Activated T-cell treated with anti-CD3 and anti-CD28 coated beads, Interleukin-2, amount 50 U/mL, for 24 hours (primary cell): ENCODE measurements at places on chromosomes 7 and 10.

DNA sequence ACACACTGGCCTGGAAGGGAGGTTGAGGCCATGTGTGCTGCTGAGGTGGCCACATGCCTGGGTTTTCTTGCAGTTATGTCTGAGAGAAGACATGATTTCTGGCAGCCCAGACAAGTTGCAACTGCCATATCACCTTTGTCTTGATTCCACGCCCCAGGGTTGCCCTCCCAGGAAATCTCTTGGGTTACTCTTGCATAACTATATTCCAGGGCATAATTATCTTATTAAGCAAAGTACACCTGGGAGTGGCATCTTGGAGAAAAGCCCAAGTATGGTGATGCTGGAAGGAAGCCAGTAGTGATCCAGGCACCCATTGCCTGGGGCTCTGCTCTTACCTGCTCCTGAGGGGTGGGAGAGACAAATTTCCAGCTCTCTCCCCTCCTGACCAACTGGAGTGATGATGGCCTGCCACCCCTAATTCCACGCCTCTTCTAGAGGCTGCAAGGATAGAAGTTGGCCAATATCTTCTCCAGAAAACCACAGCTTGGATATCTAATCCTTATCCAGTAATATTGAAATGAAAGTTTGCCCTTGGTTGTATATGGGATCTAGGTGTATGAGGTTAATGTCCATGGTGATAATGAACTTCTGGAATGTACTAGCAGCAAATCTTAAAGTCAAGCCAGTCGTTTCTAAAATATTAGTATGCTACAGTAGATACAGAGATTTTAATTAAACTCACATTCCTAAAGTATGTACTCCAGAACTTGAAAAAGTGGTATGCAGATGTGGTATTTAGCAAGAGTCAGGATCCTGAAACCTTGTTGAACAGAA is 5.0 kb downstream of the AKR1B10 start:
- no peak for DNase-seq

- DNase-seq = no peak
Measured at GRCh38 chr7:103373866-103374643, 26.6 kb downstream of the PSMC2 start.

DNA sequence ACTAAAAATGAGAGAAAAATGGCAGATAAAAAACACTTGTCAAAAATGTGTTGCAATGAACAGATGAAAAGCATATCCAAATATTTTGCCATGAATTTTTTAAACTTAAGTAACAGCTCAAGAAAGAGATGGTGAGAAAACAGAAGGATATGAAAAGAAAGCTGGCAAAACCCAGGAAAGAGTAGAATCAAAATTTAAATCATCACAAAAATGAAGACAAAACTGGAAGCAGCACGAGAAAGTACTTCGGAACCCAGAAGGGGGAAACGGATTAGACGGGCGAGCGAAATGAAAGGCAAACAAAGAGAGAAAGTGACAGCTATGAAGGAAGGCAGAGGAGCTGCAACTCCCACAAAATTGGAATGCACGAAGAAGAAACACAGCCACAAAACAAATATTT is 60.2 kb downstream of the KCNH2 start:
- no peak for DNase-seq

DNA sequence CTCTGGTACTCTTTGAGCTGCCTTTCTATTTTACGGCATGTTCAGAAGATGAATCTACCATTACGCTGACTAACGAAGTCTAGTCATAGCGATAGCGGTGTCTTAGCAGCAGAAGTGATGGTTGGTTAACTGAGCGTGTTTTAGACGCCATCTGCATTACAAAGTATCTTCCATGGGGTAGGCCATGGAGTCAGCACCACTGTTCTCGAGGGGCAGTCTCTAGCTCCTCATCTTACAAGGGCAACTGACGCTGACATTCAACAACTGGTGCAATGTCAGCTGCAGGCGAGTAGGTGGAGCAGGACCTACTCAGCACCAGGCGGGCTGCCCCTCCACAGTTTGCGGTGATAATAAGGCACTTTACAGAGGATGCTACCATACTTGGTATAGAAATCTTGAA is 88.7 kb downstream of the ADARB2 start:
- DNase-seq = no peak

- DNase-seq = no peak
Measured at GRCh38 chr7:102170393-102170970, 116.2 kb upstream of the SH2B2 start.

GRCh38 chr7:79406371-79406770 is 47.1 kb downstream of the MAGI2 start:
- no peak for DNase-seq

GRCh38 chr7:106721816-106722785 is 61.1 kb upstream of the CCDC71L start:
- DNase-seq = no peak

GRCh38 chr7:43905956-43906330 is 453 bp downstream of the URGCP start:
- DNase-seq = peak; percentile 64

GRCh38 chr10:87991946-87992345 is 128.5 kb downstream of the PTEN start:
- no peak for DNase-seq

GRCh38 chr10:27746397-27747095 is 927 bp upstream of the MKX start:
- peak; percentile 52 for DNase-seq

- DNase-seq = no peak
Measured at GRCh38 chr10:99432881-99433280, 2.5 kb upstream of the GOT1 start.

DNA sequence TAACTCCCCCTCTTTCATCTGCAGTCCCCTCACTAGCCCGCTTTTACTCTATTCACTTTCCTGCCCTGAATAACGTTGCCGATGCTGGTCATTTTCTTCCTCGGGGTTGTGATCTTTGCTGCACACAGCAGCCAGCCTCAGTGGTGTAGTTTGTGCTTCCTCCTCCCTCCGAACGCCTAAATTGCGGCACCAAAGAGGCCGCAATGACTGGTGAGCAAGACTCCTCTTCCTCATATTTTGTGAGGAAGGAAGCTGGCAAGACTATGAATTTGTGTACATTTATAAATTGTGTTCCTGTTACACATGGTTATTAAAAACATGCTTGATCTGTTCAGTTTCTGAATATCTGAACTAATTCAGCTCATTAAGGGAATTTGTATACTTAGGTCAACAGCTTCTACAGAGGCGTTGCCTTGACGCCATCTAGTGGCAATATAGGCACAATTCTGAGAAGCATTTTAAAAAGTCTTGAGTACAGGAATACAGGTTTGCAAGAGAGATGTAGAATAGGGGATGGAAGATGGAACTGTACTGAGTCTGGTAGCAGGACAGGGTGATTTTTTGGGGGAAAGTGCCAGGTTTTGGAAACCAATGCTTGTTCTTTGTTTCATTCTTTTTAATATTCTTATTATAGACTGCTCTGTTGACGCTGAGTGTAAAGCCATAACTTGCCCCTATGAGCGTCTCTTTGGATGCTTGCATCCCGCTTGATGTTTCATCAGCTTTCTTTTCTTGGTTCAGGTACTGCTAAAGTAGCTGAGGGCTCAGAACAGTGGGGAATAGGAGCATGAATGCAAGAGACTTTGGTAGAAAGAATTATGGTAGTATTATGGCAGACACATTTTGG is 4.1 kb upstream of the TAS2R5 start:
- DNase-seq = no peak
